ENCODE measurements at places on chromosomes 2 and 18.
A peak's percentile ranks its signal among the peaks of the same experiment; 100 is the strongest.

DNA sequence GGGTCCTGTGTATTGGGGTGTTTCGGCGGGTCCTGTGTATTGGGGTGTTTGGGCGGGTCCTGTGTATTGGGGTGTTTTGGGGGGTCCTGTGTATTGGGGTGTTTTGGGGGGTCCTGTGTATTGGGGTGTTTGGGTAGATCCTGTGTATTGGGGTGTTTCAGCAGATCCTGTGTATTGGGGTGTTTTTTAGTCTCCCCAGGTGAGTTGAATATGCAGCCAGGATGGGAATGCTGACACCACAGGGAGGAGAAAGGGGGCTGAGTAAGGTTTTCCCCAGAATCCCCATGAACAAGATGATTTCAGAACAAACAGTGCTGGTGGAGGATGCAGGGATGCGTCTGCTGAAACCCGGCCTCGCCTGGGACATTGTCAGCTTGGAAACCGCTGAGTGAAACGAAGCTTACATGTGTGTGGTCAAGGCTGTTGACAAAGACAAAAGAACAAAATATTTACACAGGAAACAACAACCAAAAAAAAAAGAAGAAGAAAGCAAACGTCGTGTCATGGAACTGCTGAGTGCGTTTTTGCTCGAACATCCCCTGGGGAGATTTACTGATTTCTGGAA, 88.5 kb upstream of the ODC1 start:
- DNase-seq, result no peak

DNA sequence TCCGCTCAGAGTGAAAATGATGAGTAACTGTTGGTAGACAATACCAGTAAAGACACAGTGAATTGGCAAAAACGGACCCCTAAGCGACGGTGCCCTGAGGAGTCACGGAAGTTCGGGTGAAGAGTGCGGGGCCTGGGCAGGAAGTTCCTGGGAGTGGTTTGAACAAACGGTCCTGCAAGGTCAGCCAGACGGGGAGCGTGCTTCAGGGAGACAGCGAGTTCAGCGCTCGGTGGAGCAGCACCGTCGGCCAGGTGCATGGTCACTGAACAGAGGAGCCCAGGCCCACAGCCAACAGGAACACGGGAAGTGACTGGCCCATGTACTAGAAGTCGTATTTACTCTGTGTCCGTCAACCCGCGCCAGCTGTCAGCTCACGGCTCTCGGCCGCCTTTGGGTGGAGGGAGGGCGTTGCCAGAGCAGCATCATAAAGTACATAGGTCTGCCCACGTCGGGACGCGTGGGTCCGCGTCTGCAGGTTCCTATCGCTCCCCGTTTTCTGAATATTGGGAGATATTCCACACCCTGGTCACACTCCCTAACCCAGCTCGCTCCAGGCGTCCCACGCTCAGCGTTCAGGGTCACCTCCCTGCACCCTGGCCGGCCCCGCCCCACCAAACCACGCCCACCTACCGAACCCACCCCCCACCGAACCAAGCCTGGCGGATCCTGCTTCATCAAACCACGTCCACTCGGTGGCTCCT, 75.6 kb upstream of the UXS1 start:
- DNase-seq, result no peak

DNA sequence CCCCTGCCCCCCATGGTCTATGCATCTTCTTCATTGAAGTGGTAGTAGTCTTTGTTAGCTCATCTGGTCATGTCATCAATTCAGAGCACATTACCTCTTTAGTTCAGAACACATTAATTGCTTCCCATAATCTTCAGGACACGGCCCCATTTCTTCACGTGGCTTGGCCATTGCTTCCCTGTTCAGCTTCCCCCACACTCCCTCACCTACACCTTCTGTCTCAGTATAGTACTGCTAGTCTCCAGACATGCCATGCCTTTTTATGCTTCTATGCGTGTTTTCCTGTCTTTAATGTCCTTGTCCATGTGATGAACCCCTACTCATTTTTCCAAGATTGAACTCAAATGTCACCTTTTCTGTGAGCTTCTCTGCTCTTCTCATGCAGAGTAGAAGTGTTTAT, 35.1 kb downstream of the MSH2 start:
- no peak for DNase-seq

DNA sequence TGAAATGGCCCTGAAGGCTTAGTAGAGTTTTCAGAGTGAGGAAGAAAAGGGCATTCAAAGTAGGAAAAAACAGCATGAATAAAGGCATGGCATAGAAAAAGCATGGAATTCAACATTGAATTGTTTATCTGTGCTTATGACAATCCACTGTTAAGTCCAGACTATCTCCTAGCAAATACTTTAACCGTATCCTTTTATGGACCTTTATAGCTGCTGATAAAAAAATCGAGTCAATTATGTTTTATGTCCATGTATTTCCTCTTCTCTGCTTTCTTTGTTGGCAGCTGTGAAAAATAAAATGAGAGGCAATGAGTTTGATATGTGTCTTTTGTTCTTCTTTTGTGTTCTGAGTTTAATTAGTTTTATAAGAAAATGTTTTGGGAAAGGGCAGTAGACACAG, 70.4 kb downstream of the TDRD15 start:
- DNase-seq, result no peak

DNA sequence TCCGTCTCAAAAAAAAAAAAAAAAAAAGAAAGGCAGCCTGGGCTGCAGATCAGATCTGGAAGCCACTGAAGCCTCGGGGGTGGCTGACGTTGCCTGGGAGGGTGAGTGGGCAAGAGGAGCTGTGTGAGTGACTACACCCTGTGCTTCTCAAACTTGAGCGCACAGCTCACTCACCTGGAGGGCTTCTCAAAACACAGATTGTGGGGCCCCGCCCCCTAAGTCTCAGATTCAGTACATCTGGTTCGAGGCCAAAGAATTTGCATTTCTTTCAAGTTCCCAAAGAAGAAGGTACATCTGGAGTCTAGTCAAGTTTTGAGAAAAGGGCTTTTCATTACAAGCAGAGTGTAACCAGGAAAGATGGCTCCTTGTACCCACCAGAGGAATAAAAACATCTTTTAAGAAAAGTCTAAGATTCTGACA, 97.7 kb upstream of the CAB39 start:
- DNase-seq, result no peak

- DNase-seq, result peak; percentile 26
These were observed 11.3 kb downstream of the TMEM247 start for GRCh38 chr2:46490521-46491141.

DNA sequence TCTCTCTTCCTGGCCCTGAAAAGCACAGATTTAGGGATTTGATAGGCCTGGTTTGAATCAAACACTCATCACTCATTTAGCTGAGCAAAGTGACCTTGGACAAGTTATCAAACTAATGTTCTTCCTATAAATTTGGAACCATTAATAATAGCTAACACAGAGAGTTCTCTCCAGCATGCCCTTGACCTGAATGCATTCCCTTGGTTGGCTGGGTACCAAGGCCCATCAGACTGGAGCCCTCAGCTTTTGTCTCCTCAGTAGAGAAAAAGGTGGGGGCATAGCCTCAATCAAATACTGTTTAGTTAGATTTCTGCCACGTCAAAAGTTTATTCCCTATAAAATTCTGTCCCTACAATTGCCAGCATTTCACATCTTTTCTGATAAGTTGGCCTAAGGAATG, 13.8 kb upstream of the MRPL19 start:
- no peak for DNase-seq

DNA sequence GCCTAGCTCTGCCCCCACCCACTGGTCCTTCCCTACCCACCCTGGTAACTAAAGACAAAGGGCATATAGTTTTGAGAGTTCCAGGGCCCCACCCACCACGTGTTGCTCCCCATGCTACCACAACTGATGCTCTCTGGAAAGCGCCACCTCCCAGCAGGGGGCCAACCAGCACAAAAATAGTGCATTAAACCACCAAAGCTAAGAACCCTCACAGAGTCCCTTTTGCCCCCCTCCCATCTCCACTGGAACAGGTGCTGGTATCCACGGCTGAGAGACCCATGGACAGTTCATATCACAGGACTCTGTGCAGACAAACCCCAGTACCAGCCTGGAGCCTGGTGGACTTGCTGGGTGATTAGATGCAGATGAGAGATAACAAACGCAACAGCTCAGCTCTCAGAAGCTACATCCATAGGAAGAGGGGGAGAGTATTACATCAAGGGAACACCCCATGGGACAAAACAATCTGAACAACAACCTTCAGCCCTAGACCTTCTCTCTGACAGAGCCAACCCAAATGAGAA, 715.9 kb downstream of the NUP35 start:
- DNase-seq, result no peak

DNA sequence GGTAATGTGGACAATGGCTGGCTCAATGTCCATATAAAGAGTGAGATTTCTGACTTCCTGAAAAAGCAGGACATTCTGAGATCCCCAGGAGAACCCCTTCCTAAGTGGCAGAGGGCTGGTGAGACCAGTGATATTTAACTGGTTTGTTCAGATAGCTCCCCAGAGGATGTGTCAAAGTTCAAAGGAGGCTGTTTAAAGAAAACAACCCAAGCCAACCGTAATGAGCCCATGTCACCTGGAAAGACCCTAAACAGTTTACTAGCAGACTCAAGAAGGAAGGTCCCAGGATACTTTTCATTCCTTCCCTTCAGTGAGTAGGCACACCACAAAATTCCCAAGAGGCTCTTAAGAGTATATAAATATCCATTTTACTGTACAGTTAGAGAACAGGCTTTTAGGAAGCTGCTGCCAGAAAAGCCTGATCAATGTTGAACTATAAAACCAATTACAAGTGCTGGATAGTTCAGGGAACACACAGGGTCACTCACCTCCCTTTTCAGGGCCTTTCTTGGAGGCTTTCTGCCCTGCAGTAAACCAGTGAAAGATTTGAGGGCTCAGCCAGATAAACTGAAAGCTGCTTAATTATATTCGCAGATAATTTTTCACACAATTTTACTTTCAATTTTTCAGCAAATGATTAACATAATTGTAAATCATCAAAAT, 293.5 kb downstream of the ASXL3 start:
- DNase-seq, result no peak

DNA sequence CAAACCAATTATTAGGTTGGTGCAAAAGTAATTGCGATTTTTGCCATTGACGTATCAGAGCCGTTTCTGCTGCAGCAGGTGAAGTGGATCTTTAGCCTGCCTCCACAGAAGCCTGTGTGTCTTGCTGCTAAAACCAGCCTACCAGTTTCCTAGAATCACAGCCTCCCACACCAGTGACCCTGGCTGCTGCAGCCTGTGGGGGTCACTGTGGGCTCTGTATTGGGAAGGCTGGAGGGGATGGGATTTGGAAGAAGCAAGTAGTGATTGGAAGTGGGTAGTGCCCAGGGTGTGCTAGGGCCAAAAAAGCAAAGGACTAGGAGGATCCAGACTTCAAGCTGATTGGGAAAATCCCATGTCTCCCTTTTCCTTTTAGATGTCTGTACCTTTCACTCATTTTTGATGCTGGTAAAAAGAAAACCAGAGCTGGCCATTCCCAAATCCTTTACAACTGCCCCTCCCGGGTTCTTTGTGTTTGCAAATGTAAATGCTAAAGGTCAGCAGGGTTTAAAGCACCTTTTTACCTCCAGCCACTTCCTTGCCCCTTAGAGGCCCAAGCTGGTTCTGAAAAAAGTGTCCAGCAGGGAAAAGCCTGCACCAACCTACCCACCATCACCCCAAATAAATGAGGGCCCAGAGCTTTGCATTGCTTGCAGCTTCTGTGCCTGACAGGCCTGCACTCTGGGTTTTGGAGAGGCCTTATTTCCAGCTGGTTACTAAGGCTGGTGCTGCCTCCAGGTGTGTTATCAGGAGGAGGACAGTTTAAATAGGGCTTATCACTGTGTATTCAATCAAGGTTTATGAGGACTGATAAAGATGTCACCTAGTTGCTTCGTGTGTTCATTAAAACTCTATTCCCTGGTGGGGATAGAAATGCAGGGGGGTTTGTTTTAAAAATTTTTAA, 172.0 kb downstream of the MIB1 start:
- no peak for DNase-seq

DNA sequence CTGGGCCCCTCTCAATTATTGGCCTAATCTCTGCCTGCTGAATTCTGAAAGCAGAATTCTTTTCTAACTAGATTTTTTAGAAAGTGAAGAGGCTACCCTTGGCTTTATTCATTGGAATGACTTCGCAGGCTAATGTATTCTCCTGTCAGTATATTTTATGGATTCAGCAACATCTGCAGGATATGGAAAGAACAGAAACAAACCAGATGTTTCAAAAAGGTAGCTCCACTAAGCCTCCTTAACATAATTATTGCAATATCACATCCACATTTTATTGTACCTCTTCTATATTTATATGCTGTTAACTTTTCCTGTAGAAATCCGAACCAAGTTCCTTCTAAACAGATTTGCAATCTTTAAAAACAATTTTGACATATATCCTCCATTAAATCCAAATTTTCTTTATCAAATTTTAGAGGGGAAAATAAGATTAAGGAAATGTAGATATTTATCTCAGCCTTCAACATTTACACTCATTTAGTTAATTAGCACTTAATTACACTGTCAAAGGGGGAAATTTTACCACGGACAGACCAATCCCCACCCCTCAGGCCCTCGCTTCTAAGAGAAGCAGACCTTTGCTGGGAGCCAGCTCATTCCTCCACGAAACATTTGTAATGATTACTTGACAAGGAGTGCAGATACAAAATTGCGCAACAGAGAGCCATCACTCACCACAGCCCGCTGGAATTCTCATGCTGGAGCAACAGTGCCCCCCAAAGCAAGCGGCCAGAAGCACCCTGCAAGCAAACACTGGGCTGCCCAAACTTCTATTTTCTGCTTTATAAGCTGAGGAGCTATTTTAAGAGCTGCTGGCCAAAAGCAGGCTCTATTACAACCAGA, 253.4 kb downstream of the ETAA1 start:
- DNase-seq, result peak; percentile 96

- peak; percentile 38 for DNase-seq
These were observed 352.4 kb downstream of the XIRP2 start for GRCh38 chr2:167240671-167241070.

DNA sequence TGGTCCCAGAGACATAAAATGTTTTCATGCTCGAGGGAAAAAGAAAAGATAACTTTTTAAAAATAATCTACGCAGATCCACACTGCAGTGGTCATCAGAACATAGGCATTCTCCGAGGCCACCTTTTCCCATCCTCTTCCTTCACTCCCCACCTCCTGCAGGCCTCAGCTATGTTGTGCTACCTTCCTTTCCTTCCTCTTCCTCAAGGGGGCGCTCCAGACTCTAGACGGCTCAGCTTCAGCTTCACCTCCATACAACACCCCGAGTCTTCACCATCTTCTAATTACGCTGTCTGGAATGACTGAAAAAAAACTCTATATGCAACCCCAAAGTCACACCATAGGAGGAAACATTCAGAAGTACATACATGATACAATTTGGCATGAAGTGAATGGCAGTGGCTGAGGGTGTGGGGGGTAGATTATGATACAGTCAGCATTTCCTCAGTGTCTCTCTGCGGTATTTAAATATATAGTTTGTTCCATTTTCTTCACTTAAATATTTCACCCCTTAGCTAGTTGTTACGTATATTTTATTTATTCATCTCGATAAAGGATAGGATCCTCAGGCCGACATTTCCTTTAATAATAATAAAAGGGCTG, 583.6 kb downstream of the IRS1 start:
- DNase-seq, result peak; percentile 54

DNA sequence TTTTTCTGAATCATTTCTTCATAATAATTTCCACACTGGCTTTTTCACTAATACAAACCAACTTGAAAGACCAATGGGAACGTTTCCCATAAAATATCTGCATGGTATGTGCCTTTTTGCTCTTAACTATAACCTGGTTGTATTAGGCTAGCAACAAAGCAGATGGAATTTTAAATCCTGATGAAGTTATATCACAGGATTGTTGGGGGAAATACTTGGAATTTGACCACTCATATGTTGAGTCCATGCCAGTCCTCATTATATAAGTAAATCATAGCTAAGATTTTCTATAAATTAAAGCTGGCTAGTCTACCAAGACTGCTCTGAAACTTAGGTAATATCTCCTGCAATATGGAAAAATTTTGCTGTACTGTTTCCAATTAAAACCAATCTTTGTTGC, 99.5 kb downstream of the TANC1 start:
- no peak for DNase-seq
